Activated CD8-positive, alpha-beta memory T cell treated with anti-CD3 and anti-CD28 coated beads for 1 hour (primary cell): ENCODE measurements at places on chromosomes 7 and 10.

GRCh38 chr10:24645784-24646183 is 77.9 kb downstream of the ARHGAP21 start:
- DNase-seq: no peak

DNA sequence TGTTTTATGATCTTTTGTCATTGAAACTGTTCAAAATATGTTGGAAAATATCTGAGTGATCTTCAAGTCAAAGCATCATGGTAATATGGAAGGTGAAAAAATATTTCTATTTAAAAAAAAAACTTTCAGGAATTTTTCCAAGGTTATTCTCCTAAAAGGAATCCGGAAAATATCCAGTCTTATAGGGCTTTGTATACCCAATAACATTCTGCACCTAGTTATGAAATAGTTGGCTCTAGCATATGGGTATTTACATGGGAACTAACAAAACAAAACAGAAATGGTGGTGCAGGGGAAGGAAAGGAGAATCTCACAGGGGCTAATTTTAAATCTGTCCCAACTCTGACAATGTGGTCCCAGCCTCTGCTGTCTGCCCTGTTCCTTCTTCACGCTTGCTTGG is 167.1 kb upstream of the RHEB start:
- no peak for DNase-seq

DNA sequence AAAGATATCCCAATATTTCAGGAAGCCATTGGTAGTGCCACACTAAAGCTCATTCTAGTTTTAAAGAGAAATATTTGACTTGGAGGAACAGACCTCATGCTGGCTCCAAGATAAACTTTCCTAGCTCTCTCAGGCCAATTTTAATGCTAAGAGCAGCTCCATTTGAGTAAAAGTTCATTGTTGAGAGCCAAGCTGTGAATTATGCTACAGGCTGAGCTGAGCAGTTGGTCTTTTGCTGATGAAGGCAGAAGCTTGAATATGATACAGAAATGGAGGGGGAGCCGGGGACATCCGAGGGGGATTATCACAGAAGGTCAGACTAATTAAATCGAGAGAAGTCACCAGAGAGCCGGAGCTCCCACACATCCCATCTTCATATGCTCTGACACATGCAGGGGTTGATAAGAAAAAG is 175.7 kb upstream of the AUTS2 start:
- no peak for DNase-seq

GRCh38 chr7:37018954-37019353 is 294.7 kb upstream of the AOAH start:
- DNase-seq: no peak

DNA sequence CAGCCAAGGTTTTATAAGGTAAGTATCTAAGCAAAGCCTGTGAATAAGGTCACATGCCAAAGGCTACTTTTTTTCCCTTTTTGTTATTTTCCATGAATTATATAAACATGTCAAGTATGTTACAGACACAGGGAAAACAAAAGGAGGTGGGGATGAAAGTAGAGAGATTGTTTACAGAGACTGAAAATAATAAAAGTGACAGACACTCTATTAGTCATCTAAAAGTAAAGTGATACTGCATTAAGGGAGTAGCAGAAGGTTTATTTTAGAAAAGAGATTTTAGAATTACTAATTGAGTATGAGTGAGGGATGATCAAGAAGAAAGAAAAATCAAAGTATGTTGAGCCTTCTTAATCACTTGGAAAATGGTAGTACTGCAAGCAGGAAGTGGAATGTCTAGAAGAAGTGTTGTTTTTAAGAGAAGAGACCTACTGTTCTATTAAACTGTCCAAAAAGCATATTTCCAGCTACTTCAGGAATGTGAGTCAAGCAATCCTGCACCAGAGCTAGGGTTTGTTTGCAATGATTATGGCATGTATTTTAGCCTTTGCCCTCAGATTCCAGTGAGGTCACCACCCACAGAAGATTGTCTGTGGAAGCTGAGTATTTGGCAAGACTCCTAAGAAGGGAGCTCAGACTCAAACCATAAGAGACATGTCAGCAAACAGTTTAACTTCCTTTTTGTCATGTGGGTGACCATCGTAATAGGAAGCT is 177.9 kb upstream of the PLXDC2 start:
- no peak for DNase-seq

GRCh38 chr7:54729107-54729506 is 29.9 kb downstream of the SEC61G start:
- no peak for DNase-seq

- no peak for DNase-seq
Observed at GRCh38 chr10:5961405-5962100, 15.8 kb downstream of the IL15RA start.

GRCh38 chr10:3783682-3784432 is 1.2 kb downstream of the KLF6 start:
- no peak for DNase-seq

DNA sequence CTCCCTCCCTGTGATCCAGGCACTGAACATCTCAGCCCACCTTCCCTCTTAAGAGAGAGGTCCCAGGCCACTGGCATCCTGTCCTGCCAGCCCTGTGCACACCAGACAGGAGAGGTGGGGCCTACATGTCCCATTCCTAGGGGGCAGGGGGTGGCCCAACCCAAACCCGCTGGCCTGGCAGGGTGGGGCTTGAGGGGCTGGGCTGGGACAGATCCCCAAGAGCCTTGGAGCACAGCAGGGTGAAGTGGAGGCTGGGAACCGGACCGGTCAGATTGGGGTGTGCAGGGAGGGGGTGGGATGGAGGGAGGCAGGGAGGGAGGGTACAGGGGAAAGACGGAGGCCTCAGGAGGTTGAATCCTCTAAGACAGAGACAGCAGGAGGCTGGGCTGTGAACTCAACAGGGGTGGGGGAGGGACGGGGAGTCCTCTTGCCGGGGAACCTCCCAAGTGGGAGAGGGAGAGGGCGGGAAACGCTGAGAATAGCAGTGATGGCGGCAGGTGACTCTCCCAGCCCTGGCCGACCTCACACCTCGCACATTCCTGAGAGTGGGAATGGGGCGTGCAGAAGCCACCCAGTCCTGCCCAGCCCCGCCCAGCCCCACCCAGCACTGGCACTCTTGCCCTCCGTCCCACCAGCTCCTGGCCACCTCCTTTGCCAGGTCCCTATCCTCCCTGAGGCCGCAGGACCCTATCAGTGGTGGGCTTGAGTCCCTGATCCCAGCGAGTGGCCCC is 6.7 kb downstream of the TSC22D4 start:
- no peak for DNase-seq

DNA sequence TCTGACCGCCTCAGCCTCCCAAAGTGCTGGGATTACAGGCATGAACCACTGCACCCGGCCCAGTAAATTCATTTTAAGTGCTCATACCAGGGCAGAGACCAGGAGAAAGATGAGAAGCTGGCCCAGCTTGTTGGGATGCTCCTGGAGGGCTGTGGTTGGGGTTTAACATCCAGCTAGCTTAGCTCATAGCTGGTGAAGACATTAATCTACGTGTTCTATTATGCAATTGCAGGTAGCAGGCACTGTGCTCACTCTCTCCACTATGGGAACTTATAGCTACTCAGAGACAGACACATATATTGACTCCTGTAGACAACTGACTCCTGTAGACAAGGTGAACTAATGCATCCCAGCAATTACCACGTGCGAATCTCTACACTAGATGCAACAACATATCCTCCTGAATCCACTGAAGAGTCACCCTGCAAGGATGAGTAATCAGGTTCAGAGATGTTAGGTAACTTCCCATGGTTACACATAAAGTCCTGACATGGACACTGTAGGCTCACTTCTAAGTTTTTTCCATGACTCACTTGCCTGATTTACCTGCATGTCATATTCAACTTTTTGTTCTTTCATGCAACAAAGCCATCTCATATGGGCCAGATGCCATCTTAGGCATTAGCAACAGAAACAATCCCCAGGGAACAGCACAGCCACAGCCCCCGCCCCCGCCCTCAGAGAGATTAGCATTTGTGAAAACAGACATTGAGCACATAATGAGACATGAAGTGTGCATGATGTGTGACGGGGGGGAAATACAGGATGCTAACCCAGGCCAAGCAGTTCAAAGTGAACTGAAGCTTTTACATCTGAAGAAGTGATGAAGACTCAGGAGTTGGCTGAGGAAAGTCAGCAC is 37.2 kb downstream of the ERLIN1 start:
- DNase-seq: no peak

DNA sequence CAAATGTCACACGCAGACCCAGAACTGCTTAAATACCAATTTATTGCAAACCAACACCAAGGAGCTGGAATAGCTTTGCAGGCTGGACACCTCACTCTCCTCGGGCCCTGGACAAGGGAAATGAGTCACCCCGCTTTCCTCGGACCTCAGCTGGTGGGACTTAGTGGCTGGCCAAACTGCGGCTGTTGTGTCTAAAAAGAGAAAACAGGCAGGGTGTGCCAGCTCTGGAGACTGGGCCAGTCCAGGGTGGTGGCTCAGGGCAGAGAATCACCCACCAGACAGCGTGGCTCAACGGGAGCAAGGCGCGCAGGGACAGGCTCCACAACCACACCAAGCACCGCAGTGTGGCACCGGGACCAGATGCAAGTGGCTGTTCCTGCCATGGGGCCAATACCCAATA is 58.2 kb upstream of the CAMK2B start:
- DNase-seq: no peak

DNA sequence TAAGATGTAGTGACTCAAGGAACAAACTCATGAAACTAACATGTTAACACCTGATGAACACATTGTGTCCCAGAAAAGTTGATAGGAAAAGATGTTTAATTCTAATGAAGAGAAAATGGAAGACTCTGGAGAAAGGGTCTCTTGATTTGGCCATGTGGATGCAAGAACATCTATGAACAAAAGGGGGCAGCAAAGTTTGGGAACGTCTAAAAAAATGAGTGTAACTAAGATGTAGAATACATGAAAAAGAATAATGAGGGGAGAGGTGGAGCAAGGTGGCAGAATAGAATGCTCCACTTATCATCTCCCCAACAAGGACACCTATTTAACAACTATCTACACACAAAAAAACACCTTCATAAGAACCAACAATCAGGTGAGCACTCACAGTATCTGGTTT is 805.1 kb downstream of the TNS3 start:
- no peak for DNase-seq

DNA sequence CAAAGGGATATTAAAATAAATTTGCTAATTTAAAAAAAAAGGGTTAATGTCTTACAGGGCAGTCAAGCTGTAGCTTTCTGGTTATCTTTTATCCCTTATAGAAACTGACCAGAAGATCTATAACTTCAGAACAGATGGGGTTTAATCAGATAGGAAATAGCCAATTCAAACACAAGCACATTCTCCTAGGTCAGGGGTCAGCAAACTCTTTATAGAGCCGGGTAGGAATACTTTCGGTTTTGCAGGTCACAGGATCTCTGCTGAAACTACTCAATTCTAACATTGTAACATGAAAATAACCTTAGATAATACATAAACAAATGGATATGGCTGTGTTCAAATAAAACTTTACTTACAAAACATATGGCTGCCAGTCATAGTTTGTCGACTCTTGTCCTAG is 479.8 kb downstream of the ADRA2A start:
- no peak for DNase-seq

GRCh38 chr10:98349508-98349922 is 65.5 kb downstream of the PYROXD2 start:
- DNase-seq: no peak

DNA sequence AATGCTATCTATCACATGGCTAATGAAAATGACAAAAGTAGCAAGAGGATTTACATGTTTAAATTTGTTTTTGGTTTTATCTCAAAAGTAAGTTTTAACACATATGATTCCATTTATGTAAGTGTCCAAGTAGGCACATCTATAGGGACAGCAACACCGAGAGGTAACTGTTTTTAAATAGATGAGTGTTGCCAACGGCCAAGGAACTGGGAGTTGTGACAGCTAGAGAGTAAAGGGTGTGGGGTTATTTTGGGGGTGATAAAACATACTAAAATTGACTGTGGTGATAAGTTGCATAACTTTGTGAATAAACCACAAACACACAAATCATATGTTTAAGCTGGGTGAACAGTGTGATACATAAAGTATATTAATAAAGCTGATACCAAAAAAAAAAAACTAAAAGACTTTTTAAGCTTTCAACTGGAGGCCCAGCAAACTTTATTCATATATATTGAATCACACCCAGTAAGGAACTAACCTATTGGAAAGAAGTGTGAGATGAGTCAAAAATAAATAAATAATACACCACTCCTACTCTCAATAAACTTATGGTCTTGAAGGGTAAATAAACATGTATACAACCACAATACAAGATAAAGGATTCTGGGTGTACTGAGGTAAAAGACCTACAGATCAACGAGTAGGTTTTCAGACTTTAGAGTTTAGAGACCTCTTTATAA is 33.0 kb downstream of the LRRC72 start:
- no peak for DNase-seq

- no peak for DNase-seq
Observed at GRCh38 chr7:2158331-2159175, 74.2 kb downstream of the MAD1L1 start.

GRCh38 chr7:157870644-157871290 is 534.0 kb downstream of the DNAJB6 start:
- no peak for DNase-seq

- DNase-seq: no peak
Observed at GRCh38 chr7:130365511-130366441, 14.5 kb upstream of the CPA1 start.

- DNase-seq: no peak
Observed at GRCh38 chr10:36559412-36560400, 565.7 kb upstream of the ANKRD30A start.

DNA sequence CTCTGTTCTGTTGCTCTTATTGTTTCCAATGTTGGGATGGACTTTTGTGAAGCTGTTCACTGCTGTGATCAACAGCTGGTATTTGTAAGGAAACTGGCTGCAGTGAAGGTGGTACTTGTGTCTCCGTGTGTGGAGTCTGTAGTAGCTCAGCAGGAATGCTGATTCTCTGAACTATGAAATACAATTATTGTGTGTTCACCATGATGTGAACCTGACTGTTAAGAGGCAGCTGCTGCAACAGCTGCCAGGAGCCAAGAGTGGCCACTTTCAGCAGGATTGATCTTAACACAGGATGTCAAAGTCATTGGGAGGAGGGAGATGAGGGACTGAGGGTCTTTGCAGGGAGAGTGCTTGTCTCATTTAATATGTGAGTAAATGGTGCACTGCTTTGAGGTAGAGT is 13.9 kb downstream of the VSTM2A start:
- no peak for DNase-seq
